Activated CD8-positive, alpha-beta memory T cell treated with anti-CD3 and anti-CD28 coated beads for 1 hour (primary cell): ENCODE measurements at places on chromosomes 6 and 20.

- DNase-seq, result no peak
Measured at GRCh38 chr20:13913131-13913530, 77.3 kb downstream of the SEL1L2 start.

GRCh38 chr6:95546148-95546547 lies 31.2 kb upstream of the MANEA start:
- no peak for DNase-seq

- DNase-seq, result no peak
Measured at GRCh38 chr6:30810813-30811339, 66.5 kb upstream of the IER3 start.

DNA sequence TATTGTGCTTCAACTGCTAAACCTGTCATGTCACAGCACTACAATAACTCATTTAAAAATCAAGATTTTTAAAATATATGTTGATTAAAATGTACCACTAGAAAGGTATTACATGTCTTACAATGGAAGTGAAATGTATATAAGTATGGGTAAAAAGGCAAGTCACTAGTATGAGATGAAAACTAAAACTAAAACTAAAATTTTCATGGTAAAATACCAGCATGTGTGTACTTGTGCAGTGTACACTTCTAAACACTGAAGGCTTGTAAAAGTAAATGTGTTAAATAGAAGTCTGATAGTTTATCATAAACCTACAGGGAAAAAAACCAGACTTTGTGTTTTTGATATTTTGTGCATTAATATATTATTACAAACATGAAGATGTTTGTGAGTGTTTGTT lies 13.7 kb upstream of the TMEM244 start:
- no peak for DNase-seq

GRCh38 chr6:118186672-118187567 lies 279.9 kb downstream of the SLC35F1 start:
- no peak for DNase-seq

DNA sequence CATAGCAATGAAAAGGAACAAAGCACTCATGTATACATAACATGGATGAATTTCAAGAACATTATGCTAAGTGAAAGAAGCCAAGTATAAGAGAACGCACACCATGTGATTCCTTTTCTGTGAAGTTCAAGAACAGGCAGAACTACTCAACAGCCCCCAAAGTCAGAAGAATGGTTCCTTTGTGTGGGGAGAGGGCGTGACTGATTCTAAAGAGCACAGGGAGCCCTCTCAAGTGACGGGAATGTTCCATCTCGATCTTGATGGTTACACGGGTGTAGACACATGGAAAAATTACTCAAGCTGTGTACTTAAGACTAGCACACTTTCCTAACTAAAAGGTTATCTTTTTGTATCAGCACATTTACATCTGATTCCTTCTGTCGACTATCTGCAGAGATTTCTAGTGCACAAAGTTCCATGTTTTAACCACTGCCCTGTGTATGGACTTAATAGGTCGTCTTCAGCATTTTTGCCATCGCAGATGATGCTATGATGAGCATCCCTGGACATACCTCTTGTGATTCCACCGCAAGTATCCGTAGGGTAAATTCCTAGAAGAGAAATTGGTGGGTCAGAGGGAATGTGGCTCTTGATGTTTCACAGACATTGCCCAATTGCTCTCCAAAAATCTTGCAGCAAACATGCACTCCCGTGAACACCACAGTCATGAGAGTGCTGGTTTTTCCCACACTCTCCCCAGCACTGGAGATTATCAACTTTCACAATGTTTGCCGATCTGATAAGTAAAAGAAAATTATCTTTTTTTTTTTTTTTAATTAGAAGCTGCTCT lies 279.3 kb downstream of the BMP7 start:
- no peak for DNase-seq

DNA sequence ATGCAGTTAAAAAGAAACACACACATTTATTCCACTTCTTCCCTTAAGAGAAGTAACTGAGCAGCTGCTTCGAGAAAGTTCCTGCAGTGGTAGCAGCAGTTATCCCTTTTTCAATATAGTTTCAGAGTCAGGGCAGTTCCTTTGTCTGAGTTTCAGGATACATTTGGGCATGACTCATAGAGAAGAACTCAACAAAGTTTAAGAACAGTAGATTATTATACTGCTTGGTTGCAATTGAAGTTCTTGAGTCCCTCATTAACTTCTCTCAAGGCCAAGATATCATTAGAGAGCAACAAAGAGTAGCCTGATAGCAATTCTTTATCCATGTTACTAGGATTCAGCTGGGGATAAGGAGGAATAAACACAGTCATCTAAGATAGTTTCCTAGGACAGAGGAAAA lies 54.4 kb downstream of the TPD52L1 start:
- no peak for DNase-seq

GRCh38 chr20:63893999-63894357 lies 948 bp upstream of the DNAJC5 start:
- DNase-seq, result no peak

DNA sequence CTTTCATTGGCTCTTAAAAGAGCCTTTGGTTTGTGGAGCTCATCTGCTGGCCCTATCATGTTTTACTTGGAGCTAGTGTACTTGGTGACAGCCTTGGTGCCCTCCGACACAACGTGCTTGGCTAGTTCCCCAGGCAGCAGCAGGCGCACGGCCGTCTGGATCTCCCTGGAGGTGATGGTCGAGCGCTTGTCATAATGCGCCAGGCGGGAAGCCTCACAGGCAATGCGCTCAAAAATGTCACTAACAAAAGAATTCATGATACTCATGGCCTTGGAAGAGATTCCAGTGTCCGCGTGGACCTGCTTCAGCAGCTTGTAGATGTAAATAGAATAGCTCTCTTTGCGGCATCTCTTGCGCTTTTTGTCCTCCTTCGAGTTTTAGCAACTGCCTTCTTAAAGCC lies 22.8 kb upstream of the SLC17A4 start:
- no peak for DNase-seq

GRCh38 chr20:3013771-3014170 lies 29.7 kb upstream of the GNRH2 start:
- DNase-seq, result no peak

- DNase-seq, result no peak
Measured at GRCh38 chr6:169984181-169985120, 233.0 kb downstream of the ERMARD start.

- no peak for DNase-seq
Measured at GRCh38 chr6:44663860-44664634, 276.5 kb downstream of the CDC5L start.

GRCh38 chr6:110048221-110048875 lies 70.2 kb downstream of the GPR6 start:
- no peak for DNase-seq

GRCh38 chr6:12336121-12336971 lies 46.2 kb downstream of the EDN1 start:
- DNase-seq, result no peak

DNA sequence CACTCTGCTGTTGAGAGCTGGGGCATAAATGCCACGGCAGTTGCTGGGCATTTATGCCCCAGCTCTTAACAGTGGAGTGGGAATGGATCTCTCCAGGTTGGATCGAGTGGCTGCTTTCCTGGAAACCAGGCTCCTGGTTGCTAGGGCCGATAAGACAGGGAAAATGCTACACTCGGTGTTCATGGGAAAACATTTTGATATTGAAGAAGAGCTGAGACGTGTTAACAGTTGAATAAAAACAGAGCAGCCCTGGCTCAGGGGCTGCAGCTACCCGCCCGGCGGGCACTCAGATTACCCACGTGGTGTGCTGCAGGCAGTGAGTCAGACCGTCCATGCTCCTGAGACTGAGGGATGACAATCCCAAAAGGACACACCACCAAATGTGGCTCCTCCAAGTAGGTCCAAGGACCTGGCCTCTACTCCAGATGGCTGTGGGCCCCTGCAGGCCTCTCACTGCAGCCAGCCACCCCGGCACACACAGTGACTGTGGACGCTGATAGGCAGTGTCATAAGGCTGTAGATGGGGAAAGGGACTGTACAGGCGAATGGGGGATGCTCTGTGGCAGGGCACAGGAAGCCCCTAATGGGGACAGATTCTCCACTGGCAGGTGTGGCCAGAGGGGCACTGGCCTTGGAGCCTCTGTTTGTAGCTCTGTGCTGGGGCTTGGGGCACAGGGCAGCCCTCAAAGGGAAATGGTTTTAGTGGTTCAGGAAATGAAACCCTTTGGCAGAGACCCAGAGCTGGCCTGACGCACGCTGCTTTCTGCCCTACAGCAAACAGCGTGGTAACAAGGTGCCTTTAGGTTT lies 237.8 kb downstream of the LY86 start:
- no peak for DNase-seq

DNA sequence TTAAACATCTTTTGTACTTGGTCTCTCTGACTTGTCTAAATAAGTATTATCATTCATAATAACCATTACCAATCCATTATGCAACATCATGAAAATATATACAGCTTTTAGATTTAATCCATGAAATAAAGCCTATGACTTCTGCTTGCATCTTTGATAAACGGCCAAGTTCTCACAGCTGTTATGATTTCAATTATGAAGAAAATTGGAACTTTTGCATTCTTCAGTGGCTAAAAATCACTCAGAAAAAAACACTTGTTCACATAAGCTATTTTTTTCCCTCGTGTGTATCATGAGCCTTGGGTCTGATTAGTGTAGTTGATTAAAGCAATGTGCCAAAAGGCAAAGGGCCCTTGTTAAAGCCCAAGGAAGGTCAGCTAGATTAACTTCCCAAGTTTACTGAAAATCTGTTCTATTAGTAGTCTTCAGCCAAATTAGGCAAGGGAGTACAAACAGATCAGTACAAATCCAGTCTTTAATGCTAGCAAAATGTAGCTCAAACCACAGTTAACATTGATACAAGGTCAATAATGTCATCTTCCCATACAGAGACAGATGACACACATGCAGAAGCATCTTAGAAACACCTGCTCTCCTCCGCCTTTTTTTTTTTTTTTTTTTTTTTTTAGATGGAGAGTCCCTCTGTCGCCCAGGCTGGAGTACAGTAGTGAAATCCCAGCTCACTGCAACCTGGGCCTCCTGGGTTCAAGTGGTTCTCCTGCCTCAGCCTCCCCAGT lies 69.9 kb downstream of the SGK1 start:
- DNase-seq, result no peak

DNA sequence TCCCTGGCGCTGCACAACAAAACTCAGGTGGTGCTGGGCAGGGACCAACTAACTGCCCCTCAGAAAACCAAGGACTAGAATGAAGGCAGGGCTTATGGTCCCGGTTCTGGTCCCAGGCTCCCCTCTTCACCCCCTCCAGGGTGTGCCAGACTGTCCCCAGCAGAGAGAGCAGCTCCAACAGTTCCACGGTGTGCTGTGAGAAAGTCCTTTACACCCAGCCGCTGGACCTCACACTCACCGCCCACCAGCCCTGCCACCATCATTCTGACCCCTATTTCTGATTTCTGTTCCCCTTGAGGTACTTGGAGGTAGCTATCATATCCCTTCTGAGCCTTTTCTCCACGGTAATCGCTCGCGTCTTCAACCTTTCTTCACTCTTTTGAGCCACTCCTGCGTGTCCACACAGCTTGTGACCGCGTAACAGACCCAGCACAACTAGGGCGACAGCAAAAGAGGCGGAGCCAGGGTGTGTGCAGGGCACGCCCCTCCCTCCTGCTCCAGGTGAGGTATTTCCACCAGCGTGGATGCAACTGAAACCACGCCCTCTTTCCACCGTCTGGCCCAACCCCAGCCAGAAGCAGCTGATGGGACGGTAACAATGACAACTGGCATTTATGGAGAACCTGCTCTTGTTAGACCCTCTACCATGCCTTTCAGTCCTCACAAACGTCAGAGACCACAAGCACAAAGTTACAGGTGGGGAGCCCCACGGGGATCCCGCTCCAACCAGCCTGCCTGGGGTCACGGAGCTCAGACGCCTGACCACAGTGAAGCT lies 2.3 kb downstream of the PXDC1 start:
- no peak for DNase-seq

- DNase-seq, result no peak
Measured at GRCh38 chr20:11952639-11953038, 34.9 kb downstream of the BTBD3 start.

DNA sequence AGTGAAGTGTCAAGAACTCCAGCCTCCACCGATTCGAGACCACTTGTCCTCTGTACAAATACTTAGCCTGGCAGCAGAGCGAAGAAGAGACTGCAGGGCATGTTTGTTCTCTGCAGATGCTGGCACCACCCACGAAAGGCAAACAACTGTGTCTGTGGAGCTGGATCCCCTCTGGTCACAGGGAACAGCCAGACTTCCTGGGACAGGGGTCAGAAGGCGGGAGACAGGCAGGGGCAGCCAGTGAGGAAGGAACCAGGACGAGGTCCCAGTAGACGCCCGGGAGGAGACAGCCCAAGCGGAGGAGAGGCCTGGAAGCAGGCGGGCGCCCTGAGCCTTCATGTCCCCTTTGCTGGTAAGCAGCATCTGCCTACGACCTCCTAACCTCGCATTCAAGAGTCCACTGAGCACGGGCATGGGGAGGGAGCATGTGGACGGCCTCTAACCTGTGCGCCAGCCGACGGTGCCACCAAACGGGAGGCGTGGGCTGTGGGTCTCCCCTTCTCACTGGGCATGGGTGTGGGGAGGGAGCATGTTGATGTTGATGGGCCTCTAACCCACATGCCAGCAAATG lies 265.5 kb downstream of the DLL1 start:
- no peak for DNase-seq

- no peak for DNase-seq
Measured at GRCh38 chr20:32463642-32464400, 105.7 kb downstream of the ASXL1 start.

DNA sequence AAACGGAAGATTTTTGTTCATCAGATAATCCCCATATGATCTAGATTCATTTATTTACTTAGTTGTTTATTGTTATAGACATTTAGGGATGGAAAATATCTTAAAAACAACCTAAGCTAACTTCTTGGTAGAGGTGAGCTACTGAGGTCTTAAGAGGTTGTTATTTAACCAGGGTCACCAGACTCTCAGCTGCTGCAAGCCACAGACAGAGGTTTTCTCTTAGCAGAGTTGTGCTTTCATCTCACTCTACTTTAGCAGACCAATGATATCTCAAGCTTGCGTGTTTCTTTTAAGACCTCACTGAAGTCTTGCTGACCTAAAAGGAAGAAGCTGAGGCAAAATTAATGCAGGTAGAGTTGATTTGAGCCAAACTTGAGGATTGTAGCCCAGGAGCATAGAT lies 43.6 kb downstream of the NCOA7 start:
- no peak for DNase-seq

DNA sequence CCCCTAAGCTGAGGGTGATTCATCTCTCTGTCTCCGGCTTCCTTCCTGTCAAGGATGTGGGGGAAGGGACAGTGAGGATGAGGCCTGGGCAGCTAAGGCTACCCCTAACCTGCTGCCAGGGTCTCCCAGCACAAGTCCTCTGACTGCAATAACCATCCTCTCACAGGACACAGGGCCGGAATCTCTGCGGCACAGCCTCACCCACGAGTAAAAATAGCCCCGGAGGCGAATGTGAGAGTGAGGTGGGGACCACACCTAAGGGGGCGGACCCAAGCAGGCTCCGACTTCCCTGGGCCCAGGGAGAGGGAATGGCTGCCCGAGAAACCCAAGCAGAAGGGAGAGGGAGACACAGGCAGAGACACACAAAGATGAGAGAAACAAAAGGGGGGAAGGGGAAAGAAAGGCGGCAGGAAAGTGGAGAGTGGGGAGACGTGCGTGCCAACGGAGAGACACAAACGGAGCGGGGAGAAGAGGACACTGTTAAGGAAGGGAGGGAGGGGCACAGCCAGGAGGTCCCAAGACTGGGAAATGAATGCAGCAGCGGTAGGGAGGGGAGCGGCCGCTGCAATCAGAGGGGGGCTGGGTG lies 1.4 kb downstream of the CLIC1 start:
- no peak for DNase-seq
